ENCODE measurements at places on chromosomes 7 and 10.

- DNase-seq, result no peak
These were observed 12.7 kb upstream of the ABCC2 start for GRCh38 chr10:99769706-99770105.

- no peak for DNase-seq
These were observed 96.0 kb downstream of the GPR85 start for GRCh38 chr7:112990624-112991023.

- no peak for DNase-seq
These were observed 46.1 kb upstream of the SMNDC1 start for GRCh38 chr10:110350812-110351211.

DNA sequence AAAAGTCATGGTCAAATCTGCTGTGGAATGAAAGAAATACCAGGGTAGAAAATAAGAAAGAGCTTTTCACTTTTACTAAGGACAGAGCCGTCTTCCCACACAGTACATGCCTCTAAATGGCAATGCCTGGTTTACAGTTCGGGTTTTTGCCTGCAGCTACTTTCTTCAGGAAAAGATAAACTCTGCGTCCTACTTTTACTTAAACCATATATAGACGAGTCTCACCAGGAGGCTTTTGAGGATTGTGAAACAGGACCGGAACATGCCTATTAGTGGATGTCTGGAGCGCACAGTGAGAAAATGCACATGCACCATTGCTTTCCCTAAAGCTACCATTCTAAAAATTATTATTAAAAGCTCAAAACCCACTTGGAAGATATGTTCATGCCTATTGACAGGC is 70.5 kb downstream of the KLF6 start:
- DNase-seq, result no peak

DNA sequence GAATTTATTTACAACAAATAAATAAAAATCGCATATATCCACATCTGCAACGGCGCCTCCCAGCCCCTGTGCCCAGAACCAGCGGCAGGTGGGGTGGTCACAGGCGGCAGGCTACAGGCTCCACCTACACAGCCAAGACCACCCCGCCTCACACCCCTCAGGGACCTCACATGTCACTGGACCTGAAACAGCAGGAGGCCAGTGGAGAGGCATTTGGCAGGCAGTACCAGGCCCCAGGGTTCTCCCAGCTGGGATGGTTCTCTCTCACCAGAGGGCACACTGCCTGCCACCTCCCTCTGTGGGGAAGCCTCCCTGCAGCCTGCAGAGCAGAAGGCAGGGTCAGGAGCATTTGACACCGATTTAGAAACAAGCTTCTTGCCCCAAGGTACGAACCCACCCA is 81.5 kb downstream of the MAD1L1 start:
- DNase-seq, result no peak

DNA sequence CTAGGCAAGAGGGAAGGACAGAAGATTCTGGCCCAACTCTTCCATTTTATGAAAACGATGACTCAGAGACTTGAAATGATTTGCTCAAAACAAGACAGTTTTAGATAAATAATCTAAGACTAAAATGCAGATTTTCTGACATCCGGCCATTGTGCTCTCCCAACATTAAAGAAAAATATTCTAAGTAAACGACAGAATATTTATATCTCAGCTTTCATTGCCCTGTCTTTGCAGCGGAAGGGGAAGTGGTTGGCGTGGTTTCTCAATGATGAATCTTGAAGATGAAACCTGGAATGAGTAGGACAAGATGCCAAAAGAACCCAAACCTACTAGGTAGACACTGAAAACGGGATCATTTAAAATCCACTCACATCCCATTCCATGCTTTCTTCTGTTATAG is 28.9 kb upstream of the NPY start:
- no peak for DNase-seq

GRCh38 chr7:121372376-121373010 is 23.6 kb downstream of the FAM3C start:
- no peak for DNase-seq
